ENCODE measurements at places on chromosomes 1 and 21.

- no peak for DNase-seq
Measured at GRCh38 chr1:11238311-11238710, 24.0 kb downstream of the MTOR start.

DNA sequence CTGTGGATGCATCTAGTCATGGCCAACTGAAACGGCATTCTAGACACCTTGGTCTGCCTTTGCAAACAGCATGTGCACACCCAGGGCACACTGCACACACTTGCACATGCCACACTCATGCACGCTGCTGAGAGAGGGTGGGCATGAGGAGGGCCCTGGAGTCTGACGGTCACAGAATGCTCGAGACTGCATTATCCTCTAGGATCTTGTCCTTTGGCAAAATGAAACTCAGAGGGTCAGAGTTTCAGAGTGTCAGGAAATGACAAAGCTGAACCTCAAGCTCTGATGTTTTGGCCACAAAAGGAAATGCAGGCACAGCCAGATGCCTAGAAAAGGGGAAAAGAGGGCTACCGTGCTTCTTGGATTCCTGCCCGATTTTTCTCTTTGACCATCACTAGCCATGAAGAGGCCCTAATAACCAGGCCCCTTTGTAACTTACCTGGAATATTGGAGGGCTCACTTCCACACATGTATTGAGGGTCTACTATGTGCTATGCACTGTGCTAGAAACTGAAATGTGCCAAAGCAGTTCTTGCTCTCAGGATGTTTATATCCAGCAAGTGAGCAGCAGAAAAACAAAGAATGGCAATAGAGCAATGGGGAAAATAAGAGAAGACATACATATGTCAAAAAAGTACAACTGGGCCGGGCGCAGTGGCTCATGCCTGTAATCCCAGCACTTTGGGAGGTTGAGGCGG, 65.4 kb downstream of the TOMM20 start:
- no peak for DNase-seq

DNA sequence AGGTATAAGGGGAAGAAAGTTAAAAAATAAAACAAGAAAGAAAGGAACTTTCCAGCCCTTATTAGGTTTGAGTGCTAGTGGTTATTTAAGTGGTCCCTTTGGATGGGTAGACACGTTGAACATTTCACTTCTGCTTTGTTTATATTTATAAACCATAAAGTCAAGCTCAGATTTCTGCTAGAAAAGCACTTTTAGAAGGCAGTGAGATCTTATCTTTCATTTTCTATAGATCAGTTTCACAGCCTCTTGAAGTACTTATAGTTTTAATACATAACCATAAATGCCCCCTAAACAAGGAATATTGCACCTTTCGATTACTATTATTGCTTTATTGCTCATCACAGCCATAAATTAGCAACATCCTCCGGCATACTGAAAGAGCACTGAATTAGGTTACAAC, 446.8 kb upstream of the PLXNA2 start:
- no peak for DNase-seq

DNA sequence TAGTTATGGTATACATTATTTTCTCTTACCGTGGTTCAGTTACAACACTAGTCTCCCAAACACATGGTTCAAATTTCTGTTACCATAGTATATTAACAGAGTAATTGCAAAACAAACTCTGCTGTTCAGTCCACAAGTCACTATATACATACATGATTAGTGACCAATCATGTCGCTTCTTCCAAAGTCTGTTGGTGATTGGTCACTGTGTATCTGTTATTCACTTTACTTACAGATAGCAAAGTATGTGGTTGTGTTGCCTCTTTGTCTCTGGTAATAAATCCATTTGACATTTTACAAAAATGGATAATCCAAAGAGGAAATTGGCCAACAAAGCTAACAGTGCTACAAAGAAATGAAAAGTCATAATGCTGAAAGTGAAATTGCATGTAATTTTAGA, 107.2 kb downstream of the RABGAP1L start:
- DNase-seq: no peak

DNA sequence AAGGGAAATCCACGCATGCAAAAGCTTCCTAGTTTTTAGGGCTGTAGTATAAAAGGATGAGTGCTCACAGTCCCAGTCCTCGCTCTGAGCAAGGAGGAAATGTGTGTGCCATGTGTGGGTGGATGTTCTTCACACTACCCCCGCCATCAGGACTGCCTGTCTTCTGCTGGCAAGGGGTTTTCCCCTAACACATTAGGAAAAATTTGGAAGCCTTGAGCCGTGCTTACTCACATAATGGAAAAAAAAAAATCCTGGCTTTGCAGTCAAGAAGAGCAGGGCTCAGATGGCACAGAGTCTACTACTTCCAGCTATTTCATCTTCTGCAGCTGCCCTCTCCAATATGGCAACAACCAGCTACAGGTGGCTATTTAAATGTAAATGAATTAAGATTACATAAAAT, 363.1 kb downstream of the PLPP3 start:
- DNase-seq: no peak

DNA sequence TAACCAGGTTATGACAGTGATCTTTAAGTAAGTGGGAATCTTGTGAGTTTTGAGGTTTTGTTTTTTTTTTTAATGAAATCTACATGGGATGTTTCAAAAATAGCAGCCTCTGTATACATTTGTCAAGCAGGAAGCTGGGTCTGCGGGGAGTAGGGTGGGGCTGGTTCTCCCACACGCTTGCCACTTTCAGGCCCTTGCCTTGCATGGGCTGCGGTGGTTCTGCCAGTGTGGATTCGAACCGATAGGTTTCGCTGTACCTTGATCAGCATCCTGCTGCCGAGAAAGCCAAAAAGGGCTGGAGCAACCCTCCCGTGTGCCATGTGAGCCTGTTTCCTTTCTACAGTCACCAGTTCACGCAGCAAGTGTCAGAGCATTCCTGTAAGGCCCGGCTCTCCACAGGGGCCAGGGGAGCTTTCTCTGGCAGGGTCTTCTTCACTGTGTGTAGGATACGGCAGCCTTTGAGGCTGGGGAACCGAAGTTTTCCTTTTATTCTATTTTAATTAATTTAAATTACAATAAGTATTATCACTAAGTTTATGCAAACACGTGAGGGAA, 79.2 kb upstream of the SAMD11 start:
- DNase-seq: no peak

GRCh38 chr1:198729195-198729863, 90.5 kb downstream of the PTPRC start:
- no peak for DNase-seq

GRCh38 chr21:43345746-43346409, 81.1 kb downstream of the SIK1 start:
- peak; percentile 66 for DNase-seq

DNA sequence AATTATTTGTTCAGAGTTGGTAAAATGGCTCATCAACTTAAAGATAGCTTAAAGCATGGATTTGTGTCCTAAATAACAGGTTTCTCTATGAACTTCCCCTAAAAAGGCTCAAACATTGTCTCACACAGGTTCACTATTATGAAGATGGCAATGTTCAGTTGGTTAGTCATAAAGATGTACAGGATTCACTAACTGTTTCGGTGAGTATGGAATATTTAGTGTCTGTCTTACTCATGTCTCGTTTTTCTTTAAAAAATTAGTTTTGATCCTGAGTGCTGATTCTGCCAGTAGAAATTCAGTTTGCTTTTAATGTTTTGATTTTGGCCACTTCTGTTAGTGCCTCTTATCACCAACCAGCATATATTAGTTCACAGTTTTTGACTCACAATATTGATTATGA, 7.5 kb upstream of the MOV10 start:
- no peak for DNase-seq

GRCh38 chr1:115365738-115366137, 27.7 kb upstream of the NGF start:
- DNase-seq: no peak

DNA sequence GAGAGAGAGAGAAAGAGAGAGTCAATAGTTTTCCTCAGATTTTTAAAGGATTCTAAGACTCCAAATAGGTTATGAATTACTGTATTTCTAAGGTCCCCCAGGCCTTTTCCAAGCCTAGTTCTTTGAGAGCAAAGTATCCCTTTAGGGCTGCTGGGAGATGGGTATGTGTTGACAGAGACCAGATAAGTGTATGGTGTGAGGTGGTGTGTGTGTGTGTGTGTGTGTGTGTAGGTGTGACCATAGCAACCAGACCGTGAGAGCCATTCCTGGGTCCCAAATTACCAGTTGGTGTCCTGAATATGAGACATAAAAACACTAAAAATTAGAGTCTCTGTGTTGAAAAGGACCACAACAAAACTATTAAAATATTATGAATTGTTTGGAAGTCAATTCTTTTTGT, 41.7 kb upstream of the DNAJC6 start:
- DNase-seq: no peak

DNA sequence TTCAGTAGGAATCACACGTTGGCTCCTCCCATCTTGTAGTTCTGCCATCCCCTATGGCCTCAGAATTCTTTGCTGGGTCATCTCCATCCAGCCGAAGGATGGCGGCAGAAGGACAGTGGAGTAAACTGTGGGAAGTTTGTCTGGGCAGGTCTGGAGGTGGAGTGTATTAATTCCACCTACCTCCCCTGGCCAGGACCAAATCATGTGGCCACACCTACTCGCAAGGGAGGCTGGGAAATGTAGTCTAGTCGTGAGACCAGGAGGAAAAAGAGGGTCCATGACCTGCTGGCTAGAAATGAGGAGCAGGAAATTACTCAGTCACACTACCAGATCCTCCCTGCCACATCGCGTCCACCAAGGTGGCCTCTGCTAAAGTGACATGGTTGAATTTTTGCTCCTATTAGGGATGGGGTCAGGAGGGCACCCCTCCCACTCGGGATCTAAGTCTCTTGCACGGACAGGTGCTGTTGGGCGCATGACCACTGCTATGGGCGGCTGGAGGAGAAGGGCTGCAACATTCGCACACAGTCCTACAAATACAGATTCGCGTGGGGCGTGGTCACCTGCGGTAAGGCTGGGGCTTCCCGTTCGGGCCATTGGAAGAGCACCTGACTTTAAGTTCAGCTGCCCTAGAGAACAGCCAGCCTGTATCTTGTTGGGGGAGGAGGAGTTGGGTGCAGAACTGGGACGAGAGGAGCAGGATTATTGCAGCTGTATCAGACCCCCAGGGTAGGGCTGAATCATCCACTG, 19.5 kb downstream of the PLA2G5 start:
- DNase-seq: peak; percentile 37

DNA sequence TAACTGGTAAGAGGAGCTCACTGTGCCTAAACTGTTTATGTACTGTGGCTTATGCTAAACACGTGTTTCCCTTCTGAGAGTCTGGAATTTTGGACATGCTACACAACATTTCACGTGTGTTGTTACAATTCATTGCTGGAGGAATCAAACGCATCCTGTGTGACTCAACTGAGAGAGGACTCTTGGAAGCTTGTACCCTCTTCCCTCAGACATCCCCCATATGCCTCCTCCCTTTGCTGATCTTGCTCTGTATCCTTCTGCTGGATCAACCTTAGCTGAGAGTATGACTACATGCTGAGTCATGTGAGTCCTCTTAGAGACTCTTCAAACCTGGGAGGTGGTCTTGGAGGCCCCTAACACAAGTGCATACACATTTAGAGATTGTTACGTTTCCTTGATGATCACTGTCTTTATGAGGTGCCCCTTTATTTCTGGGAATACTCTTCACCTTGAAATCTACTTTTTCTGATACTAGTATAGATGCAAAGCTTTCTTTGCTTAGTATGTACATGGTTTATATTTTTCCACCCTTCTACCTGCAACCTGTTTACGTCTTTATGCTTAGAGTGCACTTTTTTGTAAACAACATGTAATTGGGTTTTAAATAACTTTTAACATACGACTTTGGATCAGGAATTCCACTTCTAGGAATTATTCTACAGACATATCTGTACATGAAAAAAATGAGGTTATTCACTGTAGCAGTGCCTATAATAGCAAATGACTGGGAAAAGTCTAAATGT, 8.7 kb downstream of the NPHP4 start:
- peak; percentile 54 for DNase-seq
